Activated T-helper 17 cell treated with anti-CD3 and anti-CD28 coated beads, Interleukin-2, amount 50 U/mL, for 72 hours (primary cell): ENCODE measurements at places on chromosomes 6 and 20.

DNA sequence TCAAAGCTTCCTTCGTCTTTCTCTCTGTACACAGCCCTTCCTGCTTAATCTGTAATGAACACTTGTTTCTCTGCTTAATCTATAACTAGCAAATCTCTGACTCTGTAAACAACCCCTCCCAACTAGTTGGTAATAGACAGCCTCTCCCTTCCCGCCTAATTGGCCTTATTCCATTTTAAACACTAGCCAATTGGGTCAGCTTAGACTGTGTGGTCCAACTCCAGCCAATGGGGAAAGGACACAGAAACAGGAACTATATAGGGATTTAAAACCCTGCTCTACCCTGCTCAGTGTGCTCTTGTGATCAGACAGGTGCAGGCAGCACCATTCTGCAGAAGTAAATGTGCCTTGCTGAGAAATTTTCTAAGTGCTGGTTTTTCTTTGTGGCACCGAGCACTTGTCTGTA lies 18.5 kb downstream of the CHD6 start:
- no peak for ATAC-seq

DNA sequence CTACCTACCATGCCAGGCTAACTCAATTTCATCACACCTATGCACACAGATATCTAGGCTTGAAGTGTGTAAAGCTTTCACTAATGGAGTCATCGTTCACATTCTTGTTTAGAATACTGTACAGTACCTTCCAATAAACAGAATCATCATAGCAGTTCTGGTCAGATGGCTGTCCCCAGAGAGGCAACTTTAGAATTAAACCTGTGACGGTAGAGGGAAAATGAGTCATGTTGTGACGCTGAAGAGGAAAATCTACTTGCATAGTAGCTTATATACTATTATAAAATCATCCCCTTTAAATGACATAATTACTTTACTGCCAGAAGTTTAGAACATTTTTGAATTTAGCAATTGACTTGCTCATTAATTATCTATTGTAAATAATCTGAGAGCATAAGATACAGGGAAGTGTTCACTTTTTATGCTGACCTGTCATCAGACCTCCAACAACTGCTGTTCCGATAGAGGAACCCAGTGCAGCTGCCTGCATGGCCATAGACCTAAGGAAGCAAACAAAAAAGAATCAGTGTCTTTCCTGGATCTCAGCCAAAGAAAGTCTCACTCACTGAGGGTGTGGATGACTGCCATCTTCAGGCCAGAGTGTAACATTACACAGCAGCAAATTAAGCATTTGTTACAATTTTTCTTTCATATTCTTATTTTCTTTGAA lies 29.8 kb downstream of the RHAG start:
- no peak for ATAC-seq

- ATAC-seq = no peak
Measured at GRCh38 chr6:12196326-12196936, 93.7 kb upstream of the EDN1 start.

DNA sequence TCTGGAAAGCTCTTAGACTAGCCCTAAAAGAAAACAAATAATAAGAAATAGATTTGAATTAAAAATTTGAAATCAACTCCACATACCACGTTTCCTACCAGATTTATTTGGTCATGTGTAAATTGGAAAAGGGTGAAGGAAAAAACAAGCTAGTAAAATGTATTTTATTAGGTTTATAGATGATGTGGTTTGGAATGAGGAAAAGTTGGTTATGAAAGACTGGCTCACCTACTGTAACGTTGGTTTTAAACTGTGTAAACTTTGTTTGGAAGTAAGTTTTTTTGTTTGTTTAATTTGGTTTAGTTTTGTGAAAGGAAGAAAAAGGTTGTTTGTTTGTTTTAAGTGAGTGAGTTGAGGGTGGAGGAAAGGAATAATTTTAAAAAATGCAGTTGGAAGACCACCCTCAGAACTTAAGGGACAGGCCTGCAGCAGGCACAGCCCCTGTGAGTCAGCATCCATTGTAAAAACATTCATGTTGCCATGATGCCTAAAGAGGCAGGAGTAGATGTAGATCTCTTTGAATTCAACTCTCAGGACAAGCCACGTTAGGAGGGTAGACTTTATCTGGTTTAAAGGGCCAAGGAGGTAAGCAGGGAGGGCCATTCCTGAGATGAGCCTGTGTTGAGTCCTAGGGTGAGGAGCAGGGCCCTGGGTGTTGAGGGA lies 93.7 kb upstream of the SCGN start:
- ATAC-seq = no peak

DNA sequence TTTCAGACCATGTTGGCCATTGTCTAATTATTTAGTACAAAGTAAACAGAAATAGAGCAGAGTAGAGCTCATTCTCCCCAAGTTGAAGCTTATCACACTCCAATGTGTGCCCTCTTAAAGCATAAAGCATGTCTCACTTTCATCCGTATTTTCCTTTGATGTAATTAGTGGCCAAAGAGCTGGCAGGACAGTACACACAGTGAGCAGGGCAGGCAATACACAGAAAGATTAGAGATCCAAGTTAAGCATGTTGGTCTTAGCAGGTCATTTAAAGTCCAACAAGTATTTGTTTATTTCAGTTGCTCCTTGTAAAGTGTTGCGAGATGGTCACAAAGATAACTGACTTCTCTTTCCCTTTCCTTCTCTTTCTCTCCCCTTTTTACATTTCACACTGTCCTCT lies 47.2 kb downstream of the RFX6 start:
- no peak for ATAC-seq

GRCh38 chr20:44596876-44597275 lies 14.5 kb downstream of the PKIG start:
- no peak for ATAC-seq
